Renal pelvis (tissue), 12 donors: ENCODE measurements at places on chromosomes 4 and X.
A peak's percentile ranks its signal among the peaks of the same experiment; 100 is the strongest.

DNA sequence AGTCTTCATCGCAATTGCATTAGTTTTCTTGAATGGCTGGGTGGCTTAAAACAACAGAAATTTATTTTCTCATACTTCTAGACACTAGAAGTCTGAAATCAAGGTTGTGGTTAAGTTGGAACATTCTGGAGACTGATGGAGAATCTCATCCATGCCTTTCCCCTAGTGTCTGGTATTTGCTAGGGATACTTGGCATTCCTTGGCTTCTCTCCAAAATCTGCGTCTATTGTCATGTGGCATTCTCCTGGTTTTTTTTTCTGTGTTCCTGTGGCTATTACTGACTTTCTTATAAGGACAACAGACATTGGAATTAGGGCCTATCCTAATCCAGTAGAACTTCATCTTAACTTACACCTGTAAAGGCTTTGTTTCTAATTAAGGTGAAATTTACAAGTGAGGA lies 272.8 kb upstream of the EPHA5 start:
- no peak for DNase-seq

GRCh38 chr4:84279678-84280077 lies 219.4 kb downstream of the NKX6-1 start:
- DNase-seq, result no peak

DNA sequence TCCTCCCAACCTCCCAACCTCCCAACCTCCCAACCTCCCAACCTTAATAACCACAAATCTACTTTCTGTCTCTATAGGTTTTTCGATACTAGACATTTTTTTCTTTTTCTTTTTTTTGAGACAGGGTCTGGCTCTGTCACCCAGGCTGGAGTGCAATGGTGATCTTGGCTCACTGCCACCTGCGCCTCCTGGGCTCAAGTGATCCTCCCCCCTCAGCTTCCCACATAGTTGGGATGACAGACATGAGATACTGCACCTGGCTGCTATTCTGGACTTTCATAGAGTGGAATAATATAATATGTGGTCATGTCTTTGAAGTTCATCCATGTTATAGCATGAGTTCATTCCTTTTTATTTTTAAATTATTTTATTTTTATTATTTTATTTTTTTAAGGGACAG lies 39.5 kb upstream of the ZFX start:
- DNase-seq, result peak; percentile 48

DNA sequence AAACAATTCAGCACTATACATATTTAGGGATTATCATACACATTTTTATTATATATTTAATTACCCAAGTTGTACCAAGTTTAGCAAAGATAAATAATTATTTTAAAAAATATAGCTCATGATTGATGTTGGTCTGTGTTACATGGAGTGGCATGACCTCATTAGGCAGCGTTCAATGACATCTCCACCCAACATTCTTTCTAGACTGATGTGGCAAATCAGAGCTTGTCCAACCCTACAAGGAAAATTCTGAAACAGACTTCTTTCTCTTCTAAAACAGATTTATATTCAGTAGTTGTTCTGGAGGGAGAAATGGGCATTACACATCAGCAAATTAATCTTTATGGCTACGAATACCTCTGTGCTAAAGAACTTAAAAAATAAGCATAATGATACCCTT lies 189.7 kb downstream of the PDGFC start:
- DNase-seq, result no peak

GRCh38 chrX:7889135-7889534 lies 38.1 kb downstream of the PNPLA4 start:
- no peak for DNase-seq

DNA sequence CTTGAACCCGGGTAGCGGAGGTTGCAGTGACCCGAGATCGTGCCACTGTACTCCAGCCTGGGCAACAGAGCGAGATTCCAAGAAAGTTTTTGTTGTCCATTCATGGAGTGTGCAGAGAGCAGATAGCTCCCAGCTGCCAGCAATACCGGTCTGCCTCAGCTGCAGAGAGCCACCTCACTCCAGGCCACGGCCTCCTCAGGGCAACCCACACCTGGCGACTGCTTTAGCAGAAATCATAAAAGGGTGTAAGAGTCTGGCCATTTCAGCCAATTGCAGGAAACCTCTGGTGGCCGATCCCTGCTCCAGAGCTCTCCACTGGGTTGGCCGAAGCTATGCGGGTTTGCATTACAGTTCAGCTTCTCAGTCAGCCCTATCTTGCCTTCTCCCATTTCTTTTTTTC lies 227.4 kb upstream of the BCOR start:
- DNase-seq, result no peak

- DNase-seq, result no peak
Measured at GRCh38 chr4:164301430-164301829, 452.5 kb upstream of the SMIM31 start.

DNA sequence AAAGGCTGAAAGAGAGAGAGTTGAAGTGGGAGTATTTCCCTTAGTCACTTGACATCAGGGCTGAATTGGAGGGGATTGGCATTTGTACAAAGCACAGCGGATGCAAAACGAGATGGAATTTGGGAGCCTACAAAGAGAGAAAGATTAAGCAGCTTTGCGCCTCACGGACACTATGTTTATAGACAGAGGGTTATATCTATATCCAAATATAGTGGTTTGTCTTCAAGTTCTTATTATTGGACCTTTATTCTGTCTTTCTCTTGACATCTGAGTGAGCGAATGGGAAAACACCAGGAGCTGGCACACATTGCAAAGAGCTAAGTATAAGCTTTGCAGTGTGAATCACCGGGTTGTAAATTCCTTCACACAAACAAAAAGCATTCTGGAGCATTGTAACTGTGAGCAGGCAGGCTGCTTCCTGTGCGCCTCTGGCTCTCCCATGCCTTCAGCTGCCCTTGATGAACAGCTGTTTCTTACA lies 500.2 kb downstream of the STIM2 start:
- no peak for DNase-seq

GRCh38 chr4:88751258-88752075 lies 53.8 kb upstream of the NAP1L5 start:
- DNase-seq, result no peak
